ENCODE measurements at places on chromosomes 3 and 15.

GRCh38 chr3:33403756-33404155, 36.4 kb downstream of the UBP1 start:
- no peak for DNase-seq

DNA sequence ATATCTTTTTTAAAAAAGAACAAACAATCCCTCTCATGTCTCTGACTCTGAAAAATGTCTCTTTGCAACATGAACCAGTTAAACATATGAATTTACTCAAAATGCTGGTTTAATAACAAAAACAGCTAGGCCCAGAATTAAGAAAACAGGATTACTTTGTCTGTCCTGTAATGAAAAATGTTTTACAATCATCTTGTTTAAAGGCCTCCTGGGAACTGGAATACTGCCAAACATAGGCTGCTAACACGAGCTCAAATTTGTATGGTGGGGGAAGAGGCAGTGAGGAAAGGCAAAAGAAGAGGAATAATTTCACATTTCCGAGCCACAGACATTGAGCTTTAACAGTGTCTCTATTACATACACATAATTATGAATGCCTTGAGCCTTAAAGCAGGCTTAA, 61.7 kb upstream of the PPIB start:
- DNase-seq, result no peak

GRCh38 chr15:56234804-56235203, 8.9 kb downstream of the RFX7 start:
- no peak for DNase-seq

DNA sequence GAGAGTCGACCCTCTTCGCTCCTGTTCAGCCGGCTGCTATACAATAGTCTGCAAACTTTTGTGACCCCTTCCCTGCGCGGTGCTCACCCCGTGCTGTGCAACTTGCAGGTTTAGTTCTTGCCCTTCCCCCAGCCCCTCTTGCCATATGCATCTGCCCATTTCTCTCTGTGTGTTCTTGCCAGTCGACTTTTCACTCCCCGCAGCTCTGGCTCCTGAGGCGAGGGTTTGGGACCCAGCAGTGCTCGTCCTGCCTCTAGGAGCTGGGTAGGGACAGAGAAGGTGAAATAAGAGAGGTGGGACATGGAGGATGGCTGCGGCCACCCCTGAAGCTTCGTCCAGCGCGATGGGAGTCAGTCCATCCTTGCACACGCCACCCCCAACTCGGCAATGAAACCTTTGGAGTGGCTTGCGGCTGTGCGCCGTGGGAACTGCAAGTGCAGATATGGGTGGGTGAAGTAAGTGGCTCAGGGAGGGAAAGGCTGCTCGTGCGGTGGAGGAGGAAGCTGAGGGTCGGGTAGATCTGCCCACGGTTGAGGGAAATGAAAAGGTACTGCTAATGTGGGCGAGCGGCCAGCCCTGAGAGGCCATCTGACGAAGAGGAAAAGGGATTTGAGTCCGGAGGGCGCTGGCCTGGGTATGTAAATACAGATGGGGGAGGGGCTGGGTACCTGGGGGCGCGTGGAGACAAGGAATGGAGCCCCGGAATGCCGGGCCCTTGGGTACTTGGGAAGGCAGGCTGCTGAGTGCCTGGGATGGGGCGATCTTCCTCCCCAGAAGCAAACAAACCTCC, 1.0 kb downstream of the LRRC3B start:
- DNase-seq, result no peak

GRCh38 chr15:25435474-25436243, 3.2 kb downstream of the UBE3A start:
- DNase-seq, result no peak

- DNase-seq, result no peak
Observed at GRCh38 chr3:124797426-124797945, 67.2 kb downstream of the UMPS start.

DNA sequence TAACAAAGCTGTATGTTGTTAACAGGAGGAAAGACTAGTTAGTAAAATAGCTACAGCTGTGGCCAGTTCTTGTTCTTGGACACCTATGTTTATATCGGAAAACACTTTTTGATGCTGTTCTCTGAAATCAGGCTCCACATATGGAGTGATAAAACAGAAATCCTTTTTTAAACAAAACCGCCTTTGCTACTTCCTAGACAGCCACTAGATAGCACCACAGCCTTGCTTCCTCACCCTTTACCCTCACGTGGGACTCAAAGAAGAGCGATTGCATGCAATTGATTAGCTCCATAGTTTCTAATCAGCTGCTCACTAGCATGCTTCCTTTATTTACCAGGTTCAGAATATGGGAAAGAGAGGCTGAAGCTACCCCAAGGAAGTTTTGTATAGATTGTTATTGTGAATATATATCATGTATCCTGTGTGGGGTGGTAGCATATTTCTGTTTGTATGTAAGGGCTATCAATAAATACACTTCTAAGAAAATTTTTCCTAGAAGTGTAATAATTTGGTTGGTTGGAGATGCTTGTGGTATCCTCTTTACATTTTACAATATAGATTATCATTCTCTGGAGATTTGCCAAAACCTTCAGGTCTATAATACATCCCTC, 4.3 kb upstream of the MTFMT start:
- no peak for DNase-seq

GRCh38 chr3:126510308-126510910, 7.2 kb downstream of the UROC1 start:
- DNase-seq, result peak; percentile 16
